Large intestine (tissue), 12 donors: ENCODE measurements at places on chromosomes 5 and 9.
A peak's percentile ranks its signal among the peaks of the same experiment; 100 is the strongest.

GRCh38 chr9:136439481-136440408, at the start of gene INPP5E:
INPP5E (minus strand) TSS chr9:136439845; CDS start chr9:136439419, 426 bp downstream.
- H3K27ac ChIP-seq, result no peak within 1 kb of the TSS
- peaks cover 9% of the 10 kb centered on the region for H3K4me1 ChIP-seq
- peaks cover 54% of the 10 kb centered on the region for H3K36me3 ChIP-seq
- DNase-seq, result peak; percentile 40
- no peaks in the 10 kb centered on the region for H3K27me3 ChIP-seq

DNA sequence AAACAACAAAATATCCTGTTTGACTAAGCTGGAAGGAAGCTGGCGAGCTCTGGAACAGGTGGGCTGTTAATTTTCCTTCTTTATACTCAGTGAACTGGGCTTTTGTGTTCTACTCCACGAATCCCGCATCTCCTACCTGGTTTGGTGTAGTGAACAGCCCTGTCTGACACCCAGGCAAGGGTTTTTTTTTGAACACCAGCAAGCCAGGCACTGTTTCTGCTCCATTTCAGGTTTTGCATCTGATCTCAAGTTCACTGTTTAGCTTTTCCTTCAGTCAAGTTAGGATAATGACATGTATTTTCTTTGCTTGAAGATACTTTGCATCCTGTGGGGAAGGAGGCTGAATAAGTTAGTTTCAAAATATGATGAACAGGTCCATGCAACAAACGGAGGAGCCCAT, 204.5 kb downstream of the SEMA6A start:
- no peak overlapping the region for H3K27ac ChIP-seq
- no peaks in the 10 kb centered on the region for H3K27me3 ChIP-seq
- H3K4me1 ChIP-seq, result peaks cover 9% of the 10 kb centered on the region
- no peaks in the 10 kb centered on the region for H3K36me3 ChIP-seq

DNA sequence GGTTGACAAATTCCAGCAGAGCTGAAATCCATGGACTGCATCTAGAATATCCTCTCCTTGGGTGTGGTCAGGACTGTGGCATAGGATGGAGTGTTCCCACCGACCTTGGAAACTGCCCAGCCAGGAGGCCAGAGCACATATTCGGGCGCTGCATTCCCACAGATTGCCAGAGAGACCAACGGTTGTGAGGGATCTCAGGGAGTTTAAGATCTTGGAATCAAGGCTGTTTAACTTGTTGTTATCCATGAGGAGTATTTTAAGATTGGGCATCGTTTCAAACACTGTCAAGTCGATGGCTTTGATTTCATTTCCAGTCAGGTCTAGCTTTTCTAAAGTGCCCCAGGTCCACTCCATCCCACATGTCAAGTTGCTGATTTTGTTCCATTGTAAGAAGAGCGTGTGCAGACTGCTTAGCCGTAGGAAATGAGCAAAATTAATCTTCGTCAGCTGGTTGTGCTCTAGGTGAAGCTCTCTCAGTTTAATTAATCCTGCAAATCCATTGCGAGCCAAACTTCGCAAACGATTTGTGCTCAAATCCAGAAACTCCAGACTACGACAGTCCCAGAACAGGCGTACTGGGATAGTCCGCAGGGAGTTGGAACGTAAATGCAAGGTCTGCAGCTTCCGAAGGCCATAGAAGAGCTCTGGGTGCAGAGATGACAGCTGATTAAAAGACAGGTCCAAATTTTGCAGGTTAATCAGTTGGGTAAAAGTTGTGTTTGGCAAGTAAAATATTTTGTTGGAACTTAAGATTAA, 1.5 kb downstream of the LRRTM2 start:
- DNase-seq, result no peak
- peaks cover 14% of the 10 kb centered on the region for H3K36me3 ChIP-seq
- no peaks in the 10 kb centered on the region for H3K27me3 ChIP-seq
- no peaks in the 10 kb centered on the region for H3K4me1 ChIP-seq
- H3K27ac ChIP-seq, result no peak overlapping the region
- no peak overlapping the region for H3K4me3 ChIP-seq

DNA sequence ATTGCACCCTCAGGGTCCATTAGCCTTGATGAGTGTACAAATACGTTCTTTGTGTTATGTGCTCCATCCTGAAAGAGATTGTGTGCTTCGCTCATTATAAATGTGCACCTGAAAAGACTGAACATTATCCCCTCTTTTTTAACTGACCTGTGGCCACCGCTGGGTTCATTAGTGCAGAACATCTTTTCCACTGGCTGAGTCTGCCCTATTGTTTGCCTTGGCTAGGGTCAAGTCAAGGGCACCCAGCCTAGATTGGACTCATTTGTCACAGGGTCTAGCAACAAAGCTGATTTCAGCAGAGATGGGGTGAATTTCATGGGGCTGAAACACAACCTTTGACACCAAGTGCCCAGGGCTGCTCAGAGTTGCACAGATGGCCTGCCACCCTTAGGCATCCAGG, 764.1 kb upstream of the ARRDC3 start:
- no peaks in the 10 kb centered on the region for H3K36me3 ChIP-seq
- H3K27me3 ChIP-seq, result no peaks in the 10 kb centered on the region
- no peaks in the 10 kb centered on the region for H3K4me1 ChIP-seq
- DNase-seq, result no peak

DNA sequence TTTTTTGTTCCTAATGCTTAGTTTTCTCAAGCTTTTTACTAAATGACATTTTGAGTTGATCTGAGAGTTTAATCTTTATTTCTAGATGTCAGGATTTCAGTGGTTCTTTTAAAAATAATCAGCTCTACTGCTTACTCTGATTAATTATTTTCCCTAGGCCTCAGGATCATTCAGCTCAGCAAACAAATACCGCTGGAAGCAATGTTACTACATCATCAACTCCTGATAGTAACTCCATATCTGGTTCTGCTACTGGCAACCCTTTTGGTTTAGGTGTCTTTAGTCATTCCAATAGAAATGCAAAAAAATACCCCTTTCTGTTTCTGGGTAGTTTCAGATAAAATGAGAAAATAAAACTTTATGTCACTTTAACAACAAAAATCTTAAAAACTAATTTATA, 5.6 kb upstream of the IDNK start:
- peaks cover 5% of the 10 kb centered on the region for H3K4me1 ChIP-seq
- H3K27me3 ChIP-seq, result no peaks in the 10 kb centered on the region
- H3K36me3 ChIP-seq, result no peaks in the 10 kb centered on the region

DNA sequence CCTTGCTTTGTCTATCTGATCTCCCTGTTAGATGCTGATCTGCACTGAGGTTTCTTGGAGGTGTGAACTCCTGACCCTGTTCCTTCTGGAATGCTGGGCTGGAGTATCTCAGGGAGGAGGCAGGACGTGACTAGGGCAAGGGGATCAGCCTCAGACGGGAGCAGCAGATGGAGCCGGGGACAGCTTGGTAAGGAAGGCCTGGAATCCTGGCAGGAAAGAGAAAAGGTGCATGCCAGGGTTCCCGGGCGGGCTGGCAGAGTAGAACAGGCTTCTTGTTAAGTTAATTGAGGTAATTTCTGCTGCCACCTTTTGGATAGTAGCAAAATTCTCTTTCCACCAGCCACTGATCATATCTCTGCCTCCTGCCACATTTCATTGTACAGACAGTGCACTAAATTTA, 180.9 kb downstream of the ZNF462 start:
- H3K4me1 ChIP-seq, result no peaks in the 10 kb centered on the region
- no peak overlapping the region for H3K4me3 ChIP-seq
- no peak for DNase-seq
- H3K27ac ChIP-seq, result no peak overlapping the region

- peaks cover 55% of the 10 kb centered on the region for H3K36me3 ChIP-seq
- no peak for DNase-seq
- no peaks in the 10 kb centered on the region for H3K4me1 ChIP-seq
- no peaks in the 10 kb centered on the region for H3K27me3 ChIP-seq
These were observed 70.3 kb upstream of the UBTD2 start for GRCh38 chr5:172353846-172354245.

DNA sequence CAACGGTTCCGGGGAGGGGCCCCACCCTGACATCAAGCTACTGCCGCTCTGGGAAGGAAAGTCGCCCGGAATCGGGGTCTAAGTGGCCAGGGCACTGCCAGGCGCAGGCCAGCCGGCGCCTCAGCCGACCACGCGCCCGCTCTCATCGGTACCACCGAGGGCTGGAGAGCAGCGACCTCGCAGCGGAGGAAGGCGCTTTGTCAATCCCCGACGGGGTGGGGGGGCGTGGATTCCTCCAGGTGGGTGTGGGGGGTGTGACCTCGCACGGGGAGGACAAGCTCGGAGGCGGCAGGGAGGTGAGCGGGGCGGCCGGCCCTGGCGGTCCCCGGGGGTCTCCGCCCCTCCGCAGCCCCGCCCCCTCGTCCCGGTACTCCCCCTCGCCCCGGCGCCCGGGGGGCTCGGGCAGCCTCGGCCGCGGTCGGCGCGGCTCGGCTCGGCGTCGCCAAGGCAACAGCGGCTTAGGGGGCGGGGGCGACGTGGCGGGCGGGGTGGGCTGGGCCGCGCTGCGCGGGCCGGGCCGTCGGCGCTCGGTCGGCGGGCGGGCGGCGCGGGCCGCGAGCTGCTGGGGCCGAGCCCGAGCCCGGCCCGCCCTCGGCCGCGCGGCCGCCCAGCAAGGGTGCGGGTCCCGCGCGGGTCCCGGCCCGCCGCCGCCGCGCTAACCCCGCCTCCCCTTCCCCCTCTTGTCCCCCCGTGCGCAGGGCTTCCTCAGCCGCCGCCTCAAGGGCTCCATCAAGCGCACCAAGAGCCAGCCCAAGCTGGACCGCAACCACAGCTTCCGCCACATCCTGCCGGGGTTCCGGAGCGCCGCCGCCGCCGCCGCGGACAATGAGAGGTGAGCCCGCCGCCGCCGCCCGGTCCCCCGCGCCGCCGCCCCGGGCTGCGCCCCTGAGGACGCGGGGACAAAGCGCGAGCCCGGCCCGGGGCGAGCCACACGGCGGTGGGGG, 47.5 kb downstream of the DAB2IP start:
- peaks cover 3% of the 10 kb centered on the region for H3K27me3 ChIP-seq
- peak overlapping the region; percentile 43 for H3K4me3 ChIP-seq
- peaks cover 10% of the 10 kb centered on the region for H3K4me1 ChIP-seq
- H3K36me3 ChIP-seq, result peaks cover 11% of the 10 kb centered on the region

- H3K27ac ChIP-seq, result no peak overlapping the region
- DNase-seq, result no peak
- no peaks in the 10 kb centered on the region for H3K36me3 ChIP-seq
- no peaks in the 10 kb centered on the region for H3K27me3 ChIP-seq
These were observed 60.6 kb downstream of the FYB1 start for GRCh38 chr5:39158786-39159185.

- H3K36me3 ChIP-seq, result peaks cover 12% of the 10 kb centered on the region
- peaks cover 21% of the 10 kb centered on the region for H3K4me1 ChIP-seq
- no peak overlapping the region for H3K4me3 ChIP-seq
These were observed 17.2 kb downstream of the TENT4A start for GRCh38 chr5:6730407-6730806.
